Placental pericyte (primary cell): ENCODE measurements at places on chromosomes 7 and 10. TPM values are rescaled to one million over a fixed set of nuclear protein-coding genes. Genes with fewer than 3 reads are reported as not detected.

Gene MALSU1
- 38.3 and 59.1 TPM in 2 replicates for total RNA-seq

Gene TAS2R41
- total RNA-seq, result 0.29 TPM in 1 of 2 replicates, not detected in the other

Gene ASB15
- total RNA-seq, result not detected in 2 replicates

Gene CPVL
- total RNA-seq, result 0.14 and 1.1 TPM in 2 replicates

Gene SYNPO2L
- under 0.01 and 0.43 TPM in 2 replicates for total RNA-seq

Gene ZP3
- total RNA-seq, result 0.43 and 1.8 TPM in 2 replicates

Gene ADAMTS14
- total RNA-seq, result 2.2 and 12.5 TPM in 2 replicates

Gene ACTR3C
- total RNA-seq, result 2.0 TPM in 2 replicates

Gene SPDYE9
- total RNA-seq, result not detected in 2 replicates

Gene PTF1A
- not detected in 2 replicates for total RNA-seq

Gene MSS51
- 1.5 and 1.9 TPM in 2 replicates for total RNA-seq

Gene SLC13A1
- total RNA-seq, result not detected in 2 replicates

Gene SPDYE1
- not detected in 2 replicates for total RNA-seq

Gene DRGX
- total RNA-seq, result not detected in 2 replicates

Gene IL6
- total RNA-seq, result 64.7 and 659 TPM in 2 replicates

Gene GIMAP8
- under 0.01 TPM in 1 of 2 replicates, not detected in the other for total RNA-seq

Gene RASSF4
- 3.0 and 3.7 TPM in 2 replicates for total RNA-seq

Gene ZNF239
- total RNA-seq, result 4.4 and 6.0 TPM in 2 replicates

Gene TMEM229A
- total RNA-seq, result not detected in 2 replicates

Gene ADAM8
- total RNA-seq, result 2.6 and 18.3 TPM in 2 replicates

Gene AASS
- total RNA-seq, result 27.6 TPM in 2 replicates

Gene PHKG1
- 0.86 and 0.88 TPM in 2 replicates for total RNA-seq

Gene NUP42
- total RNA-seq, result 12.3 and 21.8 TPM in 2 replicates

Gene CALML3
- not detected in 2 replicates for total RNA-seq

Gene RNF32
- 0.14 and 0.66 TPM in 2 replicates for total RNA-seq

Gene FIGNL1
- 7.7 and 36.7 TPM in 2 replicates for total RNA-seq

Gene FOXP2
- total RNA-seq, result 0.43 TPM in 1 of 2 replicates, not detected in the other

Gene MMP21
- total RNA-seq, result not detected in 2 replicates

Gene CRTAC1
- not detected in 2 replicates for total RNA-seq

Gene KCNIP2
- total RNA-seq, result 0.44 and 0.57 TPM in 2 replicates

Gene PRRT4
- not detected in 2 replicates for total RNA-seq

Gene WNT8B
- not detected in 2 replicates for total RNA-seq

Gene LIPN
- total RNA-seq, result not detected in 2 replicates

Gene CRYGN
- total RNA-seq, result not detected in 2 replicates

Gene LEP
- total RNA-seq, result not detected in 2 replicates

Gene AKR1C8
- total RNA-seq, result not detected in 2 replicates

Gene ARHGAP12
- 35.2 and 42.7 TPM in 2 replicates for total RNA-seq

Gene GRM3
- not detected in 2 replicates for total RNA-seq

Gene OR6V1
- total RNA-seq, result not detected in 2 replicates

Gene EBLN1
- total RNA-seq, result not detected in 2 replicates

Gene HTR5A
- not detected in 2 replicates for total RNA-seq

Gene PRKG1
- total RNA-seq, result 22.9 and 45.1 TPM in 2 replicates

Gene TMEM26
- 1.1 and 6.2 TPM in 2 replicates for total RNA-seq

Gene UCMA
- not detected in 2 replicates for total RNA-seq

Gene CREB3L2
- 41.1 and 82.8 TPM in 2 replicates for total RNA-seq
